ENCODE measurements at places on chromosomes 4 and X.

- DNase-seq: no peak
Measured at GRCh38 chr4:175034986-175035705, 117.0 kb downstream of the ADAM29 start.

GRCh38 chr4:143393195-143393594, 56.5 kb downstream of the GAB1 start:
- DNase-seq: no peak

DNA sequence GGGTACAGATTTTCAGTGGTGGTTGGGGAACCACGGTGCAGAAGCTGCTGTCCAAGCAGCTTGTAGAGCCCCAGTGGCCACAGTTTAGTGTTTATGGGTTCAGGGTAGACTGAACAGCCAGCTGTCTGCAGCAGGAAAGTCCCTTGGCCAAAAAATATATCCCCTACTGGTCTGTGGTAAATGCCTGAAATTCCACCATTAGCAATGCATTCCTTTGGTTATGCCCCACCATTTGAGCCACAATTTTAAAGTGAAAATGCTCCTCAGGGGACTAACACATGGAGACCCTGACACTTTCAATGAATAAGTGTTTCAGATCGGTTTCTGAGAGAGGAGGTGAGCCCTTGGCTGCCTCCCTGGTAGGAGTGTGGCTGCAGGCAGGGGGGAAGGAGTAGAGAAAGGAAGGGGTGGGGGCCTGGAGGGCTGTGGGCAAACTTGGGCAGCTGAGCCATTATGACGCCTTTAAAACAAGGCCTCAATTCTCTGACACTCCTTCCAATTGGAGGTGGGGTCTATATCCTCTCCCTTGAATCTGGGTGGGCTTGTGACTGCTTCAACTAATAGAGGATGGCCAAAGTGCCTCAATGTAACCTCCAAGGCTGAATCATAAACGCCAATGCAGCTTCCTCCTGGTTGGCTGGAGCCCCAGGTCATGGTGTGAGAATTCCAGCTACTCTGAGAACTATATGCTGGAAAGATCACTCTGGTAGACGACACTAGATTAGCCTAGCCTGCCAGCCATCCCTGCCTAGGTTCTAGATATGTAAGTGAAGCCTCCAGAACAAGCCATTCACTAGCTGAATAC, 75.8 kb upstream of the ATP6AP2 start:
- no peak for DNase-seq

DNA sequence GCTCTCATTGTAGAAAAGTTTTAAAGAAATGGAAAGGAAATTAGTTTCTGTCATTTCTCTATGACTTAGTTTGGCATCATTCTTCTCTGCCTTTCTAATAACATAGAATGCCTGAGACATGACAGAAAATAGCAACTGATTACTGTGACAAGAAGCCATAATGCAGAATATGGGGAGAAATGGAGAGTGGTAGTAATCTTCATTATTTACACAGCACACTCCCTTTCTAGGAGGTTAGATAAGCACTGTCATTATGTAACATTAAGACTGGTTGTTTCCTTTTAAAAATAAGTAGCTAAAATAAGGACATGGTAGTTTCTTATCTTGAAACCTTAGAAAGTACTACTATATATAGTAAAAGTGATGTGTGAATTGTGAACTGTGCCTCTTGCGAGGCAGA, 1227.9 kb upstream of the PABPC4L start:
- DNase-seq: no peak

- no peak for DNase-seq
Measured at GRCh38 chr4:121411151-121411744, 30.4 kb upstream of the QRFPR start.

DNA sequence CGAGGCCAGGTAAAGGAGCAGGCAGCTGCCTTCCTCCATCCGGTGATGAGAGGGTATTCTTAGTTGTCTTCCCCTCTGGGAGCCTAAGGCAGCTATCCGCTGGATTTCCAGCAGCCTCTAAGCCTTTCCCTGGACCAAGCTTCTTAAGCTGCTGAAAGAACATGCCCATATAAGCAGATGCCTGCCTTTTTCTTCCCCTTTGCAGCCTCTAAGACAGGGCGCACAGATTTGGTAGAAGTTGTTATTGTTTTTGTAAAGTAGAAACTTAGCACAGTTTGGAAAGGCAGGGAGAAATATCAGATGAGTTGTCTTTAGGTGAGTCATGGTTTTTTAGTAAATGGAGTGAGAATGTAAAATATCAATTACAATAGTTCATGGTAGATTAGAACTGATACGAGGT, 210.8 kb downstream of the ARHGAP10 start:
- no peak for DNase-seq

DNA sequence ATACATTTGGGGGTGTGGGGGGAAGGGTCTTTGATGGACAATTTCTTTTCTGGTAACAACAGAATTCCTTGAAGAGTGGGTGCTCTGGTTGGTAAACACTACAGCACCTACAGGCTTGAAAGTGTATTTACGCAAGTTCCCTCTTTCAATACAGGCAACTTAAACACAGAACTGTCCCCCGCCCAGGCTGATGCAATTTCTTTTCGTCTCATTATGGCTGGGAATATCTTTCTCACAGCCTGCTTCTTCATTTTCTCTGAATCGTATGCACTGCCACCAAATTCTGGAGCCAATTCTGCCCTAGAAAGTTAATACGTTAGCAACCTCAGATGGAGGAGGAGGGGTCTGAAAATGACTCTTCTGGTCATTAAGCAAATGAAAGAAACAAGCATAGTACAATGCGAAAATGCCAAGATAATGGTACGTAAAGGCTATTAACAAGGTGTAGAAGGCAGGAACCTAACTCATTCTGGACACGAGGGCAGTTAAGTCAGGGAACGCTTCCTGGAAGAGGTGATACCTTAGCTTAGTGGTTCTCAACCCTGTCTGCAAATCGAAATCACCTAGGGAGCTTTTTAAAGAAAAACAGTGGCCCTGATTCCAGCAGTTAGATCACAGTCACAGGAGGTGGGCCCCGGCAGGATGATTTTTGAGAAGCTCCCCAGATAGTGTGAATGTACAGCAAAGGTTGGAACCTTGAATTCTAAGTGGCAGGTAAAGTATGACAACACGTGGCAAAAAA, 1.0 kb downstream of the AGA start:
- no peak for DNase-seq

DNA sequence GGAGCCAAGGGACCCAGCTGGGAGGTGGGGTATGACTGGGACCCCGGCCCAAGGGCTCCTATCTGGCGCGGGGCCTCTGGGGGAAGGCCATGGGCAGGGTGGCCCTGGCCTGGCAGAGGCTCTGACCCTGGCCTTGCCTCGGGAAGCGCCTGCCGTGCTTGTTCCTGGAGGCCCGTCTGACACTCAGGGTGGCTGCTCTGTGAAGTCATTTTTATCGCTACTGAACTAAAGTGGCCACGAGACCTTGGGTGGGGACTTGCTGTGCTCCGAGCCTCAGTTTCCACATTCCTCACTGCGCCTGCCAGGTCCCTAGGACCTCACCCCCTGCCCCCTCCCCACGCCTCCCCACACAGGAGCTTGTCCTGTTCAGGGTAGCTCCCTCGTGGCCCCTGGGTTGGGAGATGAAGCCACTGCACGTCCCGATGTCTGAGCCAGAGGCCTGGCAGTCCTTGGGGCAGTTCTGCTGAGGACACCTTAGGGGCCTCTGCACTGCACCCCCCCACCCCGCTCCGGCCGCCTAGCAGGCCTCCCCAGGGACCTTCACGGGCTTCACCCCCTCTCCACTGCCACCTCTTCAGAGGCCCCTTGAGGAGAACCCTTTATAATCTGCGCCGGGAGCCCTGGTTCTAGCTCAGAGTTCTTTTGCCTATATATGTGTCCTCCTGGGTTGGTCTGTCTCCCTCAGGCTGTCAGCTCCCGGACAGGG, 639 bp upstream of the SORCS2 start:
- DNase-seq: no peak

DNA sequence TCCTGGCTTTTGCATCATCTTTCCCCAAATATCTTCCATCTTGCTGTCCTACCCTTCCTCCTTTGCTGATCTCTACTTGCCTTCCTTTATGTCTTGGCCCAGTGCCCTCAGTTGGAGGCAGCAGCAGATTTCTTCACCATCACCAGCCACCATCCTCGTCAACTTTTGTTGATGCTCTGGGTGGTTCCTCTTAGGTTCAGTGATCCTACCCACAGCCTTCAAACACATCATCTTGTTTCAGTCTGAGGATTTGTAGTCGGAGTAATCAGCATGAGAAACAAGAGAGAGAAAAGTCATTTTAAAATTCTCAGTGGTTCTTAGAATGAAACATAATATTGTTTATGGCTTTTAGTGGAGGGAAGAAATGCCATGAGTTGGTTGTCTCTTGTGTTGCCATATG, 65.8 kb downstream of the FTHL17 start:
- DNase-seq: no peak

- DNase-seq: no peak
Measured at GRCh38 chrX:105694839-105695238, 127.5 kb upstream of the NRK start.

GRCh38 chr4:87531621-87532020, 2.4 kb upstream of the SPARCL1 start:
- no peak for DNase-seq

DNA sequence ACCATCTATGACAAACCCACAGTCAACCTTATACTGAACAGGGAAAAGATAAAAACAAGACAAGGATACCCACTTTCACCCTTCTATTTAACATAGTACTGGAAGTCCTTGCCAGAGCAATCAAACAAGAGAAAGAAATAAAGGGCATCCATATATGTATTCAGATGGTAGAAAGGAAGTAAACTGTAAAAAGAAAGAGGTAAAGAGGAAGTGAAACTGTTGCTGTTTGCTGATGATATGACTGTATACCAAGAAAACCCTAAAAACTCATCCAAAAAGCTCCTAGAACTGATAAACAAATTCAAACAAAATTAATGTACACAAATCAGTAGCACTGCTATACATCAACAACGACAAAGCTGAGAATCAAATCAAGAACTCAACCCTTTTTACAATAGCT, 538.7 kb upstream of the PABPC4L start:
- DNase-seq: no peak

DNA sequence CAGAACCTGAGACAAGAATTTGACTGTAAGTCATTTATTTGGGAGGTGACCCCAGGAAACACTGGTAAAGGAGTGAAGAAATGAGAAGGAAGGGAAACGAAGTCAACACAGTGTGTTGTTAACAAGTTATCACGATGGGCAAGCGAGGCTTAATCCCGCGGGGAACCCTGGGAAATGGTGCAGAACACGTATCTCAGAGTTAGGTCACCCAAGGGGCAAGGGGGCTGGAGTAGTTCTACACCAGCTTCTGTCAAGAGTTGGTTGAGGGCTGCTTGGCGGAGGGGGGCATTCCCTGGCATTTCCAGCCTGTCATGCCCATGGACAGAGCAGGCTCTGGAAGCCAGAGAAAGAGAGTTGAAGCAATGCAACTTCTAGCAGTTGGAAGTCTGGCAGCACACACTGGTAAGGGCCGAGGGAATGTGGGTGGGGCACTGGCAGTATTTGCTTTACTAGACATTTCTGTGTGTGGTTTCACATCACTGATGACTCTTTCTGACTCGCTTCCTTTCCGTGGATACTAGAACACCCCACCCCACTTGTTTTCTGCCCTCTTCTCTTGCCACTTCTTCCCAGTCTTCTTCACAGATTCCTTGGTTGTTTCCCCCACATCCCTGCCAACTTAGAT, 52.2 kb upstream of the ADGRG2 start:
- DNase-seq: no peak

GRCh38 chrX:134371133-134371532, 88.8 kb upstream of the HPRT1 start:
- DNase-seq: no peak

DNA sequence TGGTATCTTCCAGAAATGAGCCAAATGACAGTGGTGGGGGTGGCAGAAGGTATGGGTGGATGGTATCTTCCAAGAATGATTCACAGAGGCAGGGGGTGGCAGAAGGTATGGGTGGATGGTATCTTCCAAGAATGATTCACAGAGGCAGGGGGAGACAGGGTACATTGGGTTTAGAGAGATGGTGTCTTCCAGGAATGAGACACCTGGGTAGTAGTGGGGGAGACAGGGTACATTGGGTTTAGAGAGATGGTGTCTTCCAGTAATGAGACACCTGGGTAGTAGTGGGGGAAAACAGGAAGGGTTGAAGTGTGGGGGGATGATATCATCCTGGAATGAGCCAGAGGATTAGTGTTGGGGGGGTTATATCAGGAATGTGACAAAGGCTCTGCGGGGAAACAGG, 62.0 kb downstream of the MAOA start:
- no peak for DNase-seq

DNA sequence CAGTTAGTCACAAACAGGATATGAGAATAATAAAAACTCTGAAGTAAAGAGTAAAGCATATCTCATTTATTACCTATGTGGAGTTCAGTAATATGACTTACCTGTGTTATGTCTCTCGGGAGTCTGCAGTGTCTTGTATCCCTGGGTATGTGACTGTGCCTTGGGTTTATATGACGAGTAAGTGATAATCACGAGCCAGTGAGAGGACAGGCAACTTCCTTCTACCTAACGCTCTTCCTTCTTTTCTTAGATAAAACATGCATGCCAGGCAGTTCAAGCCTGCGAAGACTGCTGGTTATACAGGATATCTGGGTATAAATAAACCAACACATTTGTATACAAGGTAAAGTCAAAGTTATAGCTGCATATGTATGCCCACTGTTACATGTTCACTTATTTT, at the start of gene HPGDS:
TSS of gene HPGDS (minus strand) at position 143 of the 400 bp plus-strand sequence. CDS start 8,207 bp downstream, outside the sequence.
- no peak for DNase-seq

GRCh38 chr4:77697860-77698590, 92.4 kb downstream of the CXCL13 start:
- DNase-seq: no peak

GRCh38 chrX:44550563-44550962, 7.9 kb upstream of the FUNDC1 start:
- DNase-seq: no peak

DNA sequence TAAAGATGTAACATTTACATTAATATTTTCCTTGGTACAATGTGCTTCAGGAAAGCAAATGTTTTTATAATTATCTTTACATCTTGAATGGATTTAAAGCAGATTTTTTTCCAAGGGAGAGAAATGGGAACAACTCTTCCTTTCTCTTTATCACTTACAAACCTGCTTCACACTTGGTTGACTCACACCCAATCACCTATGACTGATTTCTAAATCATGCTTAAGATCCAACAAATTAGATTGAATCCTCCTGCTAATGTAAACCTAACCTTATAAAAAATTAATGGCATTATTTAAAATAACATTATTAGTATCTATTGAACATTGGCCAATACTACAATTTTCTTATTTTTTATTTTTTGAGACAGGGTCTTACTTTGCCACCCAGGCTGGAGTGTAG, 127.1 kb downstream of the INPP4B start:
- no peak for DNase-seq

- DNase-seq: no peak
Measured at GRCh38 chrX:133461231-133461630, 45.9 kb upstream of the GPC4 start.

GRCh38 chr4:55979562-55979961, 30.8 kb downstream of the CEP135 start:
- DNase-seq: no peak
